OCI-LY7 (cell line): ENCODE measurements at places on chromosomes 7 and 10. TPM values are rescaled to one million over a fixed set of nuclear protein-coding genes. Genes with fewer than 3 reads are reported as not detected.

TRPV6 gene
- not detected in 2 replicates for total RNA-seq

FAM25A gene
- not detected in 2 replicates for total RNA-seq

RAPGEF5 gene
- 115 and 120 TPM in 2 replicates for total RNA-seq

TSPAN15 gene
- total RNA-seq, result 3.1 and 4.0 TPM in 2 replicates

- no peak for DNase-seq
Observed at GRCh38 chr7:149625947-149626392, 128.4 kb upstream of the ZNF746 start.

DNA sequence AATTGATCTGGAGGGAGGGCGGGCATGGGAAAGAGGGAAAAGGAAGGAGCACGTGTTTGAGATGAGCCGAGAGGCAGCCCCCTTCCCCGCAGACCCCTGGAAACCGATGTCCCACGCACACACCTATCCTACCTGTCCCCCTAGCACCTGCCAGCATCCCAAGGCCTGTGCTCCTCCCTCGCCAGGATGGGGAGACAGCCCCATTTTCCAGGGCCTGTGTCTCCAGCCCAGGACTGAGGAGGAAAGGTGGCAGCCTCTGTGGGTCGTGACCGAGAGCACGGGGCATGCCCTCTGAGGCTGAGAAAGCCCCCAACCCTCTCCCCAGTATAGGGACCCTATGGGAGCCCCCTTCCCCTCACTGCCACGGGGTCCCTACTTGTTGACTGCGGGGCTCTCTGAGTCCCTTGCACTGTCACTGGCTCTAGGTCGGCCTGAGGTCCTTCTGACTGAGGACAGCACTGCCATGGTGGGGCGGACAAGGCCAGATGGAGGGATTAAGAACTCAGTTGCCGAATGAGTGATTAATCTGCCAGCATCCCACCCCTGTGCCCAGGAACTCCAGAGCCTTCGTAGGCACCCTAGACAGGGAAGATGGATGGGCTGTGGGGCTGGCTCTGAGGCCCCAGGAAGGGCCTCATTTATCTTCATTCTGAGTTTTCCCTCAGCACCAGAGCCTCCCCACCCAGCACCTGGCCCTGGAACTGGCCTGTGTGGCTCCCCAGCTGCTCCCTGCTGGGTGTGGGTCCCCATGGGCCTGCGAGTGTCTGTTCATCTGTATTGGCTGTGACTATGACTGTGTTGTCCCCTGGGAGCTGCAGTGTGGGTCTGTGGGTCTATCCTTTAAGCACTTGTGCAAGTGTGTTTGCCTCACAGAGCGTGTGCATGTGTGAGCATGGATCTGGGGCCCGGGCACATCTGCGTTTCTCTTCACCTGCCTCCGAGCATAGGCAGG, 26.0 kb downstream of the CRHR2 start:
- DNase-seq, result no peak

GRCh38 chr10:122172361-122173008, 98.6 kb upstream of the BTBD16 start:
- no peak for DNase-seq

- no peak for DNase-seq
Observed at GRCh38 chr7:137741443-137741842, 105.3 kb downstream of the DGKI start.

GRCh38 chr7:132773527-132773956, 197.3 kb upstream of the PLXNA4 start:
- no peak for DNase-seq

DNA sequence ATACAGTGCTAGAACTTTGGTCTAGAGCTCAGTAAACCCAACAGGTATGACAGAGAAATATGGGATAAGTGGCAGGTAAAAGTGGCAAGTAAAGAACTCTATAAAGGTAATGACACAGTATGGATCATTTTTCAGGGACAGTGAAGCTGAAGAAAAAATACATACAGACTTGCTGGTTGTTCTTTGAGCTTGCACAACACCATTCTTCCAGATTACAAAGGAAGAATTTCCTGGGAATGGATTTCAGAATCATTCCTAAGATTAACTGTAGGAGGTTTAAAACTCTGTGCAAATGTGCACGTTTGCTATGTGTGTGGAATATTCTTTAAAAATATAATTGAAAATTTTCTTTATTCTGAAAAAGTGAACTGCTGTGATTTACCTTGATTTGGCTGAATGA, 36.0 kb downstream of the PHF14 start:
- no peak for DNase-seq

DNA sequence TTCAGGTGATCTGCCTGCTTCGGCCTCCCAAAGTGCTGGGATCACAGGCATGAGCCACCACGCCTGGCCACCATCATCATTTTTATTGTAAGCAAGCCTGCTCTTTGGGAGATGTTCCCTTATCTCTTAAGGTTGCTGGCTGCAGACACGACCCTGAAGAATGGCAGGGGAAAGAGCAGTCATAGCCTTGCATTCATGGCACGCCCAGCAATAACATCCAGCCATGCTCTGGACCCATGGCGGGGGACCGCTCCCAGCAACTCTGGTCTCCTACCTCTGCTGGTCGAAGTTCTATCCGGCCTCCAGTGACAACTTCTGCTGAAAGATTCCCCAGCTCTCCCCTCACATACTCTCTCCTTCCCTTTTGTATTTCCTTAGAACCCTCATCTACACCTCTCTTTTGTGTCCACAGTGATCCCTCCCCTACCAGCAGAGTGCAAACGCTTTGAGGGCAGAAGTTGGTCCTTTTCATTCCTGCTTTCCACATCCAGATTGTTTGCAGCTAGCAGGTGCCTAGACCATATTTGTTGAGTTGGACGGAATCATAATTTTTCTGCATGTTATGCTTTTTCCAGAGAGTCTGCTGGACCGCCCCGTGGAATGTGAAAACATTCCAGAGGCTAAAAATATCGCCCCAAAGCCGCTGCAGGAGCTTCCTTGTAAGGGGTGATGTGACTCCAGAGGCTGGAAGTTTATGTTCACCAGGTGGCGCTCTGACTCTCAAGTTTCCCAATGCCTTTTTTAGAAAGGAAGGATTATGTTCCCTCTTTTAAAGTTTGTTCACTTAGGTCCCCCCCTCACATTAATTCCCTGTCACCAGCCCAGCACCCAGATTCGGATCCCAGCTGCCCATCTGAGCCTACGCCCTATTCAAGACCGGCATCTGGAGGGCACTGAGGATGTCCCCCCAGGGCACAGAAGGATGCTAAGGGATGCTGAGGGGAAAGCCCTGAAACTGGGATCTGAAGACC, 4.3 kb upstream of the MARVELD1 start:
- peak; percentile 41 for DNase-seq

DNA sequence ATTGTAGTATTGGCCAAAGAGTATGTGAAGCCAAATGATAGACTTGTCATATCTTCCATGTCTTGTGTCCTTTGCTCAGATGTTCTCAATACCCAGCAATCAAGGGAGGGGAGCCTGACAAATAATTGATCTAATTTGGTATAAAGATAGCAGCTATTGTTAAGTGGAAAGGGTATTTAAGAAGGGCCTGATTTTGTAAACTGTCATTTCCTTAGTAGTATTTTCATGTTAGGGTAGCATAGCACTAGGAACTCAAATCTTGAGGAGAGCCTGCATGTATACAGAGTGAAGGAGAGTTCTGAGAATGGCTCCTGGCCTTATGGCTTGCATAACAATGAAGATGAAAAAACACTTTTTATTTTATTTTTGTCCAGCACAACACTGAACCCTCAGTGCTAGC, 53.1 kb downstream of the GNAI1 start:
- no peak for DNase-seq
